Stimulated activated CD4-positive, alpha-beta T cell treated with anti-CD3 and anti-CD28 coated beads, Interleukin-1b, Interleukin-23, amount 100 ng/mL, for 1 hour (primary cell): ENCODE measurements at places on chromosomes 5 and 9.

GRCh38 chr9:19271081-19271480 is 40.6 kb downstream of the DENND4C start:
- DNase-seq, result no peak

DNA sequence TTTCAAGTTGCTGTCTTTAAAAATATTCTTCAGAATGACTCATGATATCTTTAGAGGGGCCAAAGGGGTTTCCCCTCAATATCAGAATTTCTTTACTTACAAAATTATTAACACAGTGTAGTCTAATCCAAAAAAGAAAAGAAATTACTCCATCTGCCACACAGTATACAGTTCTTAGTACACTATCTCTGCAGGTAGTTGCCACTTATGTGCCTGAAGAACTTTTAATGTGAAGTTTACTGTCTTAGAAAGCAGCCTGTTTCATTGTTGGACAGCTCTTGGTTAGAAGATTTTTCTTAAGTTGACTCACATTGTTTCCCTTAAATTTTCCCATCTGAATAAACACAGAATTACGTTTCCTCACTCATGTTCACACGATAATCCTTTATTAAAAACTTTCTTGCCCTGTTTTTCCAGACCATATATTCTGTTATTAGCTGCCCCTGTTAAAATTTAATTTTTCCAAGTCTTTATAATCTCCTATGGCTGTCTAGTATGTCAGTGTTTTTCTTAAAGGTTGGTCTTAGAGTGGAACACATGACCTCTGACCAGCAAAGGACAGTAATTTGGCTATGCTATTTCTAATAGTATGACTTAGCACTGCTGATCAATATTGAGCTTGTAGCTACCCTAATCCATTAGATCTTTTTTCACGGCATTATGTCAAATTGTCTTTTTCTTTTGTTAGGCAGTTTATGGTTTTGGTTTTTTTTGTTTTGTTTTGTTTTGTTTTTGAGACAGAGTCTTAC is 21.8 kb upstream of the FKTN start:
- no peak for DNase-seq

DNA sequence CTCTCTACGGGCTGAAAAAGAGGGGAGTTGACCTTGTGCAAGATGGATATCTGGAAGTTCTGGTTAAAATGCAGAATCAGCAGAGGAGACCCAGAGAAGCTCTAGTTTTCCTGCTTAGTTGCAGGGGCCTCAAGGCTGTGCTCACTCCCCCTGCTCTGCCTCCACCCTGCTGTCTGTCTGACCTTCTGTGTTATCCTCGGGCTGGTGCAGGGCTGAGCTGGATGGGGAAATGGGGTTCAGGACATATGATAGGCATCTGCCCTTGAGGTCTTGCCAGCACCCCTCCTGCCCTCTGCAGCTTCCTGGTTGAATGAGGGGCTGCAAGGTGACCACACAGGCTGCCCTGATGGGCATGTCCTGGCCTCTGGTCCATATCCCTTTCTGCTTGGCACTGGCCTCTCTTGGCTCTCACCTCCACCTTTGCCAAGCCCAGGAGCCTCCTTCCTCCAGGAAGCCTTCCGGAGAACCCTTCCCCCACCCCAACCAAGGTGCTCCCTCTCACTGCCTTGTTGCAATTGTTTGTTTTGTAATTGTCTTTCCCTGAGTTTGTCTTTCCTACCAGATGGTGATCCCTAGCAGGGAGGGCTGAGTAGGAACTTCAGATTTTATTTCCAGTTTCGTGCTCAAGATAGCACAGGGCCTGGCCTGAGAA is 1.3 kb downstream of the TMEM268 start:
- DNase-seq, result no peak

GRCh38 chr5:58381566-58381965 is 78.3 kb downstream of the PLK2 start:
- DNase-seq, result no peak

GRCh38 chr9:80797831-80798688 is 891.3 kb downstream of the TLE1 start:
- DNase-seq, result no peak

GRCh38 chr5:124512236-124512635 is 234.2 kb downstream of the ZNF608 start:
- no peak for DNase-seq

DNA sequence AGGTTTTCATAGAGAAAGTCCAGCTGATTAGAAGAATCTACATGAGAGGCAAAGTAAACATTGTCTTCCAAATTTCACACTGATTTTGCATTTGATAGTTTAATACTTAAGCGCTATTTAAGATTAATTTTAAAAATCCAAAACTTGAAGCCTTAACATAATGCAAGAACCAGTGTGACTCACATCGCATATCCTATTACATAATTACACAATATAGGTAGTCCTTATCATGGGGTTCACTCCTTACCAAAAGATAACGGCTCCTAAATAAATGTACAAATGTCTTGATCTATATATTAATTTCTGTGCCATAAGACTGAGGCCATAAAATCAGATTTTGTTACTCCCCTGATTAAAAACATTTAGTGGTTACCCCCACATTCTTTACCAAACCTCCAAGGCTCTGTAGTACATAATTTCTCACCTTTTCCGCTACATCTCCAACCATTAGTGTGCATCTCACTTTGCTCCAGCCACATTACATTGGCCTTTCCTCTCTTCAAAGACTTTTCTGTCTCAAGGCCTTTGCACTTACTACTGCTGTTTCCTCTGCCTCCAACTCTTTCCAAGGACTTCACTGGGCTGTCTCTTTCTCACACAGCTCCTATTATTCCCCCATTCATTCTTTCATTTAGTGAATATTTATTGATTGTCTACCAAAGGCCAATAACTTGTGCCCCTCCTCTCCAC is 1.0 kb downstream of the RIOK2 start:
- no peak for DNase-seq

- DNase-seq, result no peak
These were observed 1.3 kb downstream of the SMAD5 start for GRCh38 chr5:136133922-136134379.

DNA sequence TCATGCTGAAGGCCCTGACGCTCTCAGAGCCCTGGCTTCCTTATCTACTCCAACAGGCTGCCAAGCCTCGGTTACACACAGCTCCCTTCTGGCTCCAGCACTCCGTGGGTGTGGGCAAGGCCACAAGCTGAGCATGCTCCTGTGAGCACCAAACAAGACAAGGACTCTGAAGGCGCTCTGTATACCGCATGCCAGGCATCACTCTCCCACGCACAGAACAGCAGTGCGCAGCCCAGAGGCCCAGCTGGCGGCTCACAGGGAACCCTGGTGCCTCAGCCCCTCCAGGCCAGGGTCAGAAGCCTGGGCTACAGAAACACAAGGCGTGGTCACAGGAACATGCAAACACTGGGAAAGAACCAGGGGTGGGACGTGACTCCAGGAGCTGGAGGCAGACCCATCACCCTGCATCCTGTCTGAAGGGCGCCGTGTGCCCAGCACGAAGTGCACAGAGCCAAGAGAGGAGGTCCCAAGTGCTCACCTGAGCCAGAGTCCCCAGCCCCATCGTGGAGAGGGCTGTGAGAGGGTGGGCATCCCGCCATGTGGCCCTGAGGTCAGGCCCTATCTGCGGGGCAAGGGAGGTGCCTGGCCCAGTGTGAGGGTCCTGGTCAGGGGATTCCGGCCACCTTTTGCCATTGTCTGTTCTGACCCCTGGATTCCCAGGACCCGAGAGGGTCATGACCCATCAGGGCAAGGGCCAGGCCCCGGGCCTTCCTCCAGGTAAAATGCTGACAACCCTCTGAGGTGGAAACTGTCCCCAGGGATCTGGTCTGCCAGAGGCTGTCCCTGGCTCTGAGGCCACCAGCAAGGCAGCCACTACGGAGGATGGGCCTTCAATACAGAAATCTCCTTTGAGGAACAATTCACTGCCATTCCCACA is 54.7 kb downstream of the COL23A1 start:
- DNase-seq, result no peak
